ENCODE measurements at places on chromosomes 13 and 19.

GRCh38 chr19:52170863-52171320 lies 529 bp downstream of the ZNF836 start:
- DNase-seq = peak; percentile 10

GRCh38 chr19:35977446-35978222 lies 17.4 kb upstream of the SDHAF1 start:
- DNase-seq = peak; percentile 22

- DNase-seq = no peak
These were observed 5.7 kb downstream of the POU2F2 start for GRCh38 chr19:42126574-42126973.

DNA sequence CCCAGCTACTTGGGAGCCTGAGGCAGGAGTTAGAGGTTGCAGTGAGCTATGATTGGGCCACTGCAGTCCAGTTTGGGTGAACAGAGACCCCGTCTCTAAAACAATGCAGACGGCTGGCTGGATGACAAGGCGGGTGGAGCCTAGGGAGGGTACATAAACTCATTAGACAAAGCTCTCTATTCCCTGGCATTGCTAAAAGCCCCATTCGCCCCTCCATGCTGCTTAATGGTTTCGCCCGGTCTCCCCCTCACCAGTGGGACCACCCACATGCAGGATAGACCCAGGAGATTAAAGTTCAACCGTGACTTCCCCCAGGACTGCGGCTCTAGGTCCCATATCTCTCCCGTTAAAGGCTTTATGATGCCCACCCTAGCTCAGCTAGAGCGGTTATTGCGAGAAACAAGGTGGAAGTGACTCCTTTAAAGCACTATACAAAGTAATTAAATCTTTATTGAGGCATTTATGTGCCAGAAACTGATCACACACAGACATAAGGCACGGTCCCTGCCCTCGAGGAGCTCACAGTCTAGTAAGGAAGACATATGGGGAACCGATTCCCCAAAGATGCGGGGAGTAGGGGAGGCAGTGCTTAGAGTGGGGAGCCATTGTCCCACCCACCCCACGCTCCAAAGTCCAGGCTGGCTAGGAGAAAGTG lies 4.9 kb downstream of the LYPD3 start:
- DNase-seq = no peak

DNA sequence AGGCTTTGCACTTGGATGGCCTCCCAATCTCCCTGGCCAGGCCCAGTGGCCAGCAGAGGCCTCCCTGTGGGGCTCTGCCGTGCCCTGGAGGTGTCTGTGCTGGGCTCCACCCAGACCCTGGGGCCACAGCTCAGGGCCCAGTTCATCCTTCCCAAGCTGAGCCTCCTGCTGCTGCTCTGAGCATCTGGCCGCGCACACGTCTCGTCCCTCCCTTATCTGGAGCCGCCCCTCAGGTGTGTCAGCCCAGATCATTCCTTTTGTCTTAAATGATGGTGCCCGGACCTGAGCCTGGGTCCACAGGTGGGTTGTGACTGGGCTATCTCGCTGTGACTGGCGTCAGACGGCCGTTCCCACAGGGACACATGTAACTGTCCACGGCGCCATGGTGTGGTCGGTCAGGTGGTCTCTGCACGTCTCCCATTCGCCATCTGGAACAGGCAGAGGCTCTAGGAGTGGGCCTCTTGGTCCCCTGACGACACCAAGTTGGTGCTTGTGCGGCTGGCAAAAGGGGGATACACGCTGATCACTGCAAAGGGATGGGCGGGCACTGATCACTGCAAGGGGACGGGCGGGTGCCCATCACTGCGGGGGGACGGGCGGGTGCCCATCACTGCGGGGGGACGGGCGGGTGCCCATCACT lies 14.3 kb upstream of the ZNF554 start:
- no peak for DNase-seq

DNA sequence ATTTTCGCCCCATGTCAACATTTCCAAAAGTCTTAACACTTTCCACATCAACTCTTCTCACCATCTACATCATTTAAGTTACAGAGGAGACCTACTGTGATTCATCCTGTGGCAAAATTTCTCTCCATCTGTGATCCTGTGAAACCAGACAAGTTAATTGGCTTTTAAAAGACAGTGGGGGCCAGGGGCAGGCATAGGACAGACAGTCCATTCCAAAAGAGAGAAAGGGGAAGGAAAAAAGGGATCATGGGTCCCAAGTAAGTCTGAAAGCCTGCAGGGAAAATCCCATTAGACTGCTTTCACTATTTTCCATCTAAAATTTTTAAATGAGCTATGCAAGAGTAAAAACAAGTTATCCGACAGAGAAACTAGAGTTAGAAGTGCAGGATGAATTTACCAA lies 121.0 kb downstream of the MRPL57 start:
- DNase-seq = no peak

GRCh38 chr13:51793570-51794271 lies 10.2 kb downstream of the DHRS12 start:
- peak; percentile 45 for DNase-seq

GRCh38 chr19:43634506-43634871 lies 5.2 kb downstream of the CADM4 start:
- DNase-seq = no peak

GRCh38 chr13:113848431-113849260 lies 15.2 kb downstream of the GAS6 start:
- DNase-seq = no peak

DNA sequence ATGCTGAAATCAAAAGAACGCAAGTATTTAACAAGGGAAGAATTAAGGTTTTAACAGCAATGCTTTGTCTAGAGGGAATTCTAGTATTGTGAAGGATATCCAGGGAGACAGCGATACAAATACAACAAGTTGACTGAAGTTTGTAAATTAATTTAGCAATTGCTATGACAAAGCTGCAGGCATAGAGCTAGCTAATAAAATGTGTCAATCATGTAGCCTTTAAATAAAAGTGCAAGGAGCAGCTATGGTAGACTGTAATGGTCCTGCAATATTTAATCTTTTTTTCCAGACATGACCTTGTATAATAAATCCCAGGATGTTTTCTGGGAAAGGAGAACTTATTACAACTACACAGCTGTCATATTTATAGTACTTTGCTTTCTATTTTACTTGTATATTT lies 779.3 kb downstream of the SLITRK5 start:
- no peak for DNase-seq

GRCh38 chr13:112134391-112135075 lies 67.6 kb downstream of the SOX1 start:
- no peak for DNase-seq

DNA sequence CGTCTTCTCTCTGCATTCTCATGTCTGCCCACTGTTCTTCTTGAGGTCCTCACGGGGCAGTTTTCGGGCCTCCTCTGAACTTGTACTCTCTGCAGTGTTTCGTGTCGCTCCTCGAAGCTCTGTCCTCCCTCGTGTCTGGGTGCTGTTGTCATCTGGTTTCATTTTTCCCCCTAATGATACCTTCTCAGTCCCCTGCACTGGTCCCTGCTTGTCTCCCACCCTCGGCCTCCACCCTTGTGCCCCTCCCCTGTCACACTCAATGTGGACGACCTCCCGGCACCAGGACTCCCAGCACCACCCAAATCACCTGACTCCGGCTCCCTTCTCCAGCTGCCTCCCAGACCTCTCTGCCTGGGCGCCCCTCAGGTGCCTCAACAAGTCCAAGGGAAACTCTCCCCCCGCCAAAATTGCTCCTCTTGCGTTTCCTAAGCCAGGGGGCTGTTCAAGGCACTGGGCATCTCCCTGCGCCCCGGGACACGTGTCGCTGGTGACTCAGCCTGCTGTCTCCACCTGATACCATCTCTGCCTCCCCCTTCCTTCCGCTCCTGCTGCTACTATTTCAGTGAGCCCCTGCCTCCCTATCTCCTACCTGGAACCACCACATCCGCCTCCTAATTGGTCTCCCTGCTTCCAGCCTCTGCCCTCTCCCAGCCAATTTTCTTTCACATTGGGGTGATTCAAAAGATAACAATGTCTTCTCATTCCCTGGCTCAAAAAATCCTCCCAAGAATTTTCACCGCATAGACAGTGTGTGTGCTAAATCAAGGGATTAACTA lies 49.5 kb downstream of the RFX2 start:
- no peak for DNase-seq

DNA sequence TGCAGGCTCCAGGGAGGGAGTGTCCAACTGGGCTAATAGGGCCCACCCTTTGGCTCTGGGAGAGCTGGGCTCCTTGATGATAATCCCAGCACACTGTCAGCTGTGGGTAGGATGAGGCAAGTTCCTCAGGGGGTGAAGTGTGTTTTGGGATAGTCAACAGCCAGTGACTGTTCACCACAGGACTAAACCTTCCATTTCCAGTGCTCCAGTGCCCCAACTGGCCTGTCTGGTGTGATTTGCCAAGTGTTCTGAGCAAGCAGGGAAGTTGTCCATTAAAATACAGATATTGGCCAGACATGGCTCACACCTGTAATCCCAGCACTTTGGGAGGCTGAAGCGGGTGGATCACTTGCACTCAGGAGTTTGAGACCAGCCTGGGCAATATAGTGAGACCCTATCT lies 150.9 kb downstream of the TM9SF2 start:
- no peak for DNase-seq

DNA sequence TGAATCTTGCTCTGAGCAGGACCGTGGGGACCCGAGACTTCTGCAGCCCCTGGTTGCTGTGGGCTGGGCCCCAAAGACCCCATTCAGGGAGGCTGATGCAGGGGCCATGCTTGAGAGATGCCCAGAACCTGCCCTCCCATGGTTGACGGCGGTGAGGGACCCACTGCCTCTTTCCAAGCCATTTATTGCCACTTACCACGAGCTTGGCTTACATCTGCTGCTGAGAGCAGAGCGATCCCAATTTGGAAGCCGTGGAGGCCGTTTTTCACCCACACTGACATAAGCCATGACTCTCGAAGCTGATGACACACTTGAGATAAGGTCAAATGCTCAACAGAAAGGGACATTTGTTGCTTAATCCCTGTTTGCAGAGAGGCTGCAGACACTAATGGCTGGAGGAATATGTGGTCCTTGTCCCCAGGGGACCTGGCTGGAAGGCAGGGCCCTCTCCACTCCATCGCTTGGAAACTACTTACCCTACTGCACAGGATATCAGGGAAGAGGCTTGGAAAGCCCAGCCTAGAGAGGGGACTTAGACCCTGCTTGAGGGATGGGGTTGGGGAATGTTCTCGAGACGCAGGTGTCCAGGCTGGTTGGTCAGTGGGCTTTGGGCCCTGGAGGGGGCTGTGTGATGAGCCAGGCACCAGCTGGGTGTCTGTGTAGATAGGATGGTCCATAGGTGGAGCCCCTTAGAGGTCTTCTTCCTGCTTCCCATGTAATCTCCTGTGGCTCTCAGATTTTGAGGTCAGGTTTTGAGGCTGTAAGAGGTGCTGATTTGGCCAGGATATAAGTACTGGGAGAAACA lies 15.3 kb downstream of the ZNF536 start:
- DNase-seq = no peak

DNA sequence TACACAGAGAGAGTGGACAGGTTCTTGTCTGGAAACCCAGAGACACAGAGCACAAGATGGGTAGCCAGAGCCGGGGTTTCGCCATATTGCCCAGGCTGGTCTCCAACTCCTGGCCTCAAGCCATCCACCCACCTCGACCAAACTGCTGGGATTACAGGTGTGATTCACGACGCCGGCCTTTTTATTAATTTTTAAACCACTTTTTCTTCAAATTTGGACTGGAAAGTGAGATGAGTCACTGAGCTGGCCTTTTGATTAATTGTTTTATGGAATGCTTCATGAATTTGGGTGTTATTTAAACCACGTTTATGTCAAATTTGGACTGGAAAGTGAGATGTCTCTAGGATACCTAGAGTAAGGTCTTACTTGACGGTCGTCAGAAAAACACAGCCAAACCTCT lies 12.1 kb upstream of the IGFL1 start:
- no peak for DNase-seq
